ENCODE measurements at places on chromosomes 3 and 15.

- no peak for DNase-seq
These were observed 275.0 kb downstream of the NFKBIZ start for GRCh38 chr3:102124282-102124681.

GRCh38 chr3:133763797-133764683, 17.8 kb downstream of the TF start:
- no peak for DNase-seq

DNA sequence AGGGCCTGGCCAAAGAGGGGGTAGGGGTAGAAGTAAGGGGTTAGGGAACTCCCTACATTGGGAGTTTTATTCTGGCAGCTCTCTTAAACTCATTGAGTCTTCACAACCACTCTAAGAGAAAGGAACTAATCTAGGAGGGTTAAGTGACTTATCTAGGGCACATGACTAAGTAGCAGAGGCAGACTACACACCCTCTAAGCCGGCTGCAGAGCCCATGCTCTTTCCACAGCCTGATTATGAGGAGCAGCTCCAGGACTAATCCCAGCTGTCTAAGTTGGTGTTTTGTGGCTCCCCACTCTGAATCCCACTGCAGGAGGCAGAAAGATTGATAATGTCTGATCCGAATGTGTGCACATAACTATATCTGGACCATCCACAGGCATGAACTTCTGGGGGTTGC, 374.6 kb downstream of the EPHB1 start:
- no peak for DNase-seq

DNA sequence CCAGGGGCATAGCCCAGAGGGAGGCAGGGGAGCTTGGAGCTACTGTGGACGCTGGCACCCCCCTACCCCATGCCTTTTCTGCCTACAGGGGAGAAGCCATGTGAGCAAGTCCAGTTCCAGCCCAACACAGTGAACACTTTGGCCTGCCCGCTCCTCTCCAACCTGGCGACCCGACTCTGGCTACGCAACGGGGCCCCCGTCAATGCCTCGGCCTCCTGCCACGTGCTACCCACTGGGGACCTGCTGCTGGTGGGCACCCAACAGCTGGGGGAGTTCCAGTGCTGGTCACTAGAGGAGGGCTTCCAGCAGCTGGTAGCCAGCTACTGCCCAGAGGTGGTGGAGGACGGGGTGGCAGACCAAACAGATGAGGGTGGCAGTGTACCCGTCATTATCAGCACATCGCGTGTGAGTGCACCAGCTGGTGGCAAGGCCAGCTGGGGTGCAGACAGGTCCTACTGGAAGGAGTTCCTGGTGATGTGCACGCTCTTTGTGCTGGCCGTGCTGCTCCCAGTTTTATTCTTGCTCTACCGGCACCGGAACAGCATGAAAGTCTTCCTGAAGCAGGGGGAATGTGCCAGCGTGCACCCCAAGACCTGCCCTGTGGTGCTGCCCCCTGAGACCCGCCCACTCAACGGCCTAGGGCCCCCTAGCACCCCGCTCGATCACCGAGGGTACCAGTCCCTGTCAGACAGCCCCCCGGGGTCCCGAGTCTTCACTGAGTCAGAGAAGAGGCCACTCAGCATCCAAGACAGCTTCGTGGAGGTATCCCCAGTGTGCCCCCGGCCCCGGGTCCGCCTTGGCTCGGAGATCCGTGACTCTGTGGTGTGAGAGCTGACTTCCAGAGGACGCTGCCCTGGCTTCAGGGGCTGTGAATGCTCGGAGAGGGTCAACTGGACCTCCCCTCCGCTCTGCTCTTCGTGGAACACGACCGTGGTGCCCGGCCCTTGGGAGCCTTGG, 5.6 kb downstream of the CIB1 start:
- DNase-seq: no peak

DNA sequence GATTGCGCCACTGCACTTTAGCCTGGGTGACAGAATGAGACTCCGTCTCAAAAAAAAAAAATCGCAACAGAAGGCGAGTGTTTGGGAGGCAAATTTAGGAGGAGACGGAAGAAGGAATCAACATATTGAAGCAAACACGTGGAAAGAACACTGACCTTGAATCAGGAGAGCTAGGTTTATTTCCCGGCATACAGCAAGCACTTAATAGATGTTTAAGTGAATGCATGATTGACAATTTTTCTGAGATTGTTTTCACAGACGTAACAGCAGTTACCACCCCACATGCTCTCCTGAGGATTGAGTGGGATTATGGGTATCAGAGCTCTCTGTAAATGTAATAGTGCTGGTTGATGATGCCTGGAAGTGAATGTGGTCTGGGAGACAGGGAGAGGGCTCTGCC, 5.6 kb upstream of the RPP25 start:
- no peak for DNase-seq

GRCh38 chr15:90837094-90837493, 31.3 kb upstream of the FURIN start:
- DNase-seq: no peak

DNA sequence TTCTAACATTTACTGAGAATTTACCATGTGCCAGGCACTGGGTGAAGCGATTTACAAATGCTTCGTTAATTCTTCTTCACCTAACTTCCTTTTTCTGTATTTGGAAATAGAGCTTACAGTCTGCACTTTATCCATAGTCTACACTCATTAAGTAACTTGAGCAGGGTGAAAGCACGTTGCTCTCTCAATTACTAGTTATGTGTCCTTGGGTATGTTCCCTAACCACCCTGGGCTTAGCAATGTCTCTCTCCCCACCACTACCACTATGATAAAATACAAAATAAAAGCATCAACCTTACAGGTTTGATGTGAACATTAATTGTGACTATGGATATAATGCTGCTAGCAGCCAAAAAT, 172.9 kb upstream of the SLC2A2 start:
- DNase-seq: no peak

- no peak for DNase-seq
These were observed 60.5 kb downstream of the GLDN start for GRCh38 chr15:51401872-51402517.

DNA sequence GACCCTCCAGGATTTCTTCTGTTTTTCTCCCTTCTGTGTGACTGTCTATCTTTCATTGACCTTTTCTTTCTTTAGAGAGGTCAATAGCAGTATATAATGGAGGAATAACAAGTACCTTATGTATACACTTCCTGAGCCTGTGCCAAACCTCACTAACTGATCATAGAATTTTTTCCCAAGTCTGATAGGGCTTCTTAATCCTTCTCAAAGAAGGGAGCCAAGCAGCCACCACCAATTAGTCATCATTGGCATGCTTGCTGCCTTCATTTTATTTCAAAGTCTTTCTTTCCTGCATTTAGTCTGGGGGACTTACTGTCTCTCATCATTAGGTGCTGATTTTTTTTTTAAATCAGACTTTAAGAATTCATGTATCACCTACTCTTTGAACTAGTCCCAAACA, 327.0 kb downstream of the FEZF2 start:
- DNase-seq: no peak

GRCh38 chr3:51146781-51147180, 238.3 kb upstream of the MANF start:
- no peak for DNase-seq

GRCh38 chr3:62662677-62663076, 212.5 kb downstream of the CADPS start:
- no peak for DNase-seq

- no peak for DNase-seq
These were observed 518.0 kb upstream of the NR2F2 start for GRCh38 chr15:95812491-95812890.

DNA sequence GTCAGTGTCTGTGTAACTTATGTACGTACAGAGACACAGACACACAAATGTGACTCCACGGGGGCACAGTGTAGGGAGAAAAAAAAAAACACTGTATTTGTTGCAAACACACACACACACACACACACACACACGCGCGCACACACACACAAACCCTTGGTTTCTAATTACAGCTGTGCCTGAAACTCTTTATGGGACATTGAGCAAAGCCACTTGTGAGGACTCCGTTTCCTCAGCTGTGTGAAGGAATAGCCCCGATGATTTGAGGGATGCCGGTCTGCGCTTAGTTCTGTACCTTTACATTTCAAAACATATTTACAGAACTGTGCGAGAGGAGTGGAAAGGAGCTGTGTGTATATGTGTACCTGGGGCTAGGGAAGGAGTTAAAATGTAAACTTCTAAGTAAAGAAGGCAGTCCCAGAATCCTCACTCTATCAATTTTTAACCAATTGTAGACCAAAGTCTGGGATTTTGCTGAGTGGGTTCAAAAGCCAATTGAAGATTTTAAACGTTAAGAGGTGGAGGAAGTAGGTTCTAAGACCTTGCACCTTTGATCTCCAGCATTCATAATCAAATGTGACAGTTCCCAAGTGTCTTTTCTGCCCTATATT, 5.3 kb upstream of the BCL6 start:
- no peak for DNase-seq

DNA sequence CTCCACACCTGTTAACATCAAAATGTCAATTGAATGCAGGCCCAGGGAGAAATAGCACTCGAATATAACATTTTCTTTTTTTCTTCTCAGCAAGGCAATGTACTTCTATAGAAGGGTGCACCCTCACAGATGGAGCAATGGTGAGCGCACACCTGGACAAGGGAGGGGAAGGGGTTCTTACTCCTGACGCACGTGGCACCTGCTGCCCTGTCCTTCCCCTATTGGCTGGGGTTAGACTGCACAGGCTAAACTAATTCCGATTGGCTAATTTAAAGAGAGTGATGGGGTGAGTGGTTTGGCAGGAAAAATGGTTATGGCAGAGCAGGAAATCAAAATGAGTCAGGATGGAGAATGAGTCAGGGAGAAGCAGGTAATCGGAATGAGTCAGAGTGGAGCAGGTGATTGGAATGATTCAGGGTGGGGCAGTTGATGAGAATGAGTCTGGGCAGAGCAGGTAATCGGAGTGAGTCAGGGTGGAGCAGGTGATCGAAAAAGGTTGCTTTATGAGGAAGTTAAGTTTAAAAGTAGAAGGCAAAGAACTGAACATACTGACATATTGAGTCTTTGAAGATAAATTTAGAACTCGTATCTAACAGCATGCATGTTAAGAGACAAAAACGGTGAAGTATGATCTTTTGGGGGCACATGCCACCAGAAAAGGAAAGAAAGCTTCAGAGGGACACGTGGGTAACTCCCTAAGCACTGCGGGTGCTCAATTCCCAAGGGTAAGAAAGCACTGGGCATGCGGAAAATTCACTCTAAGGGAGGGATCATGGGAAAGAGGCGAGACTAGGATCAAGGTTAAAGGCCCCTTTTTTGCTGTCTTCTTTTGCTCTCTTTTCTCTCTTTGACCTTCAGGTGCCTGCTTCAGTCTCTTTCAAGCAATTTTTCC, 72.9 kb upstream of the GALNT15 start:
- DNase-seq: no peak

Measured in stimulated activated CD8-positive, alpha-beta memory T cell treated with anti-CD3 and anti-CD28 coated beads, Interleukin-4, amount 100 ng/mL, for 4 hours (primary cell).